OCI-LY7 (cell line): ENCODE measurements at places on chromosomes 4 and X.

- no peak for DNase-seq
Measured at GRCh38 chr4:54675721-54676461, 18.1 kb downstream of the KIT start.

DNA sequence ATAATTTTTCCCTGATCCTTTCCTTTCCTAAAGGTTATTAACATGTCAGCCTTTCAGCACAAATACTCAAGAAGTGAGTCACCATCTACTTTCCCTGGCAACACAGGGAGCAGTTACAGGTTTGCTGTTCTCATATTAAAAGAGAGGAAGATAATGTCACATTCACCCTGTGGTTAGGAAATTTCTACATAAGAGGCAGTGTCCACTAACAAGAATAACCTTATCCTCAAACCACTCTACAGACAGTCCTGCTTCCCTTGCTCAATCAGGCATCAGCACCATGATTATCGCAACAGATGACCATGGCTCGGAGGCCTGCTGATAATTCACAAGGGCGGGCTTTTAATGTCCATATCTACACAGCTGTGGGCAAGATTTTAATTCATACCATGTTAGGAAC is 30.9 kb downstream of the RNF150 start:
- DNase-seq, result no peak

- no peak for DNase-seq
Measured at GRCh38 chr4:156619154-156619934, 352.3 kb downstream of the PDGFC start.

- no peak for DNase-seq
Measured at GRCh38 chr4:31595496-31595895, 875.3 kb downstream of the PCDH7 start.

DNA sequence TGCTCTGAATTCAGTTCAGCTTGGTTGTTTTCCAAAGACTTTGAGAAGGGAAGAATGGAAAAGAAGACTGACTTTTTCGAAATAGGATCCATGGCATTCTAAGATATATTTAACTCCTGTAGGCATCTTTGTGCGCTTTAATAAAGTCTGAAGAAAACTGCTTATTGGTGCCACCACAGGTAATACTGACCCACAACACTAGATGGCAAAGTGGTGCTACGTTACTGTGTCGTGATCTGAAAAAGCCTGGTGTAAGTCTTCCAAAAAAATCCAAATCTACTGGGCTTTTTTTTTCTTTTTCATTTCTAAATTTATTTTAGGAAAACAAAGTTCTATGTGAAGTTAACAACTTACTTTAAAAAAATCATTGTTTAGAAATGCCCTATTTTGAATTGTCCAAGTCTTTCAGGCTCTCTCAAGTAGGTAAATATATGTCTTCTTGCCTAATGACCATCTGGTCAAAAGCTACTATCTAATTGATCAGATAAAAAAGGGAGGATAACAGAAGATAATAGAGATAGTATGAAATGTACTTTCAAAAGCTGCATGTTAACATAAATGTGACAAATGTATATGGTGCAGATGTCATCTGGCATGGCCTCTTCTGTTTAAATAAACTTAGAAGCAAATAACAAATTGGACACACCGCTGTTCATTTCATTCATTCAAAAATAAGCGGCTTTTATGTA is 47.0 kb upstream of the MID1IP1 start:
- peak; percentile 48 for DNase-seq

- no peak for DNase-seq
Measured at GRCh38 chr4:134200811-134201215, 776 bp downstream of the PABPC4L start.

- no peak for DNase-seq
Measured at GRCh38 chr4:627347-628125, 2.2 kb downstream of the PDE6B start.

DNA sequence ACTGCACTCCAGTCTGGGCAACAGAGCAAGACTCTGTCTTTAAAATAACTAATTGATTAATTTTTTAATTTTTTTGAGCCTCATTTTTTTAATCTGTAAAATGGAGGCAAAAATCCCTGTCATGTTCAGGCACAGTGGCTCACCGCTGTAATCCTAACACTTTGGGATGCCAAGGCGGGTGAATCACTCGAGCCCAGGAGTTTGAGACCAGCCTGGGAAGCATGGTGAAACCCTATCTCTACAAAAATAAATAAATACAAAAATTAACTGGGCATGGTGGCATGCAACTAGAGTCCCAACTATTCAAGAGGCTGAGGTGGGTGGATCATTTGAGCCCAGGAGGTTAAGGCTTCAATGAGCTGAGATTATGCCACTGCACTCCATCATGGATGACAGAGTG is 15.4 kb downstream of the AMTN start:
- DNase-seq, result no peak

DNA sequence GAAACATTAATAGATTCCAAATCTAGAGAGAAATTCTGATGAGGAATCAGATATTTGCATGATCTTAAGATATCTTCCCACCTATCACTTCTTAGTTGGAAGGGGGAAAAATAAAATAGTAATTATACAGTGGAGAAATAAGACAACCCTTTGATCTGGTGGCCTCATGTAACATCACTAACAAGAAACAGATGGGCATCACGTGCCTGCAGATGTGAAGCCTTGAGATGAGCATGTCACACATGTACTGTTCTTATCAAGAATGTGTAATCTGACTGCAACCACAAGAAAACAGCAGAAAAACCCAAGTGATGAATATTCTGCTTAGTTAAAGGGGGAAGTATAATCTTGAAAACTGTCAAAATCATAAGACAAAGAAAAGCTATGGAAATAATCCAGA is 31.4 kb upstream of the NKX6-1 start:
- DNase-seq, result no peak

- no peak for DNase-seq
Measured at GRCh38 chrX:40012039-40012867, 85.5 kb downstream of the BCOR start.

DNA sequence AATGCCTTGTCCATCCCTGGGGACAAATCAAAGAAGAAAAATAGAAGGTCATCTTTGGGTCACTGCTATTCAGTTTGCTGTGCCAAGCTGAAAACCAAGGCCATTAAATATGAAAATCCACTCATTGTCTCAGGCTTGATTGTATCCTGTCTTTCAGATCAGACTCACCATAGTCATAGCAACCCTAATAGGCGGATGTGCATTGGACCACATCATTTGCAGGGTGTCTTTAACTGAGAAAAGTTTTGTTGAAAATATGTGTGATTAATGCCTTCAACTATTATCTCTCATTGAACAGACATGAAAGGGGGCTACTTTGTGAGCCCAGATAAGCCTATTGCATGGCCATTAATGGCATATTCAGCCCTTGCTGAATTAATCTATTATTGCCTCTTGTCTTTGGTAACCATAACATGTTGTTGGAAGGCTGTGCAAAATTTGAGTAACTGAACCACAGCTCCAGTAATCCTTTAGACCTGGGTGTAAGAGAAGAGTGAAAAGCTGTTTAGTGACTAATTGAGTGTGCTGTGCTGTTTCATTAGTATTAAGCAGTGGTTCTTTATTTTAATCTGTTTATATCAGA is 453.6 kb upstream of the EPHA5 start:
- DNase-seq, result no peak

DNA sequence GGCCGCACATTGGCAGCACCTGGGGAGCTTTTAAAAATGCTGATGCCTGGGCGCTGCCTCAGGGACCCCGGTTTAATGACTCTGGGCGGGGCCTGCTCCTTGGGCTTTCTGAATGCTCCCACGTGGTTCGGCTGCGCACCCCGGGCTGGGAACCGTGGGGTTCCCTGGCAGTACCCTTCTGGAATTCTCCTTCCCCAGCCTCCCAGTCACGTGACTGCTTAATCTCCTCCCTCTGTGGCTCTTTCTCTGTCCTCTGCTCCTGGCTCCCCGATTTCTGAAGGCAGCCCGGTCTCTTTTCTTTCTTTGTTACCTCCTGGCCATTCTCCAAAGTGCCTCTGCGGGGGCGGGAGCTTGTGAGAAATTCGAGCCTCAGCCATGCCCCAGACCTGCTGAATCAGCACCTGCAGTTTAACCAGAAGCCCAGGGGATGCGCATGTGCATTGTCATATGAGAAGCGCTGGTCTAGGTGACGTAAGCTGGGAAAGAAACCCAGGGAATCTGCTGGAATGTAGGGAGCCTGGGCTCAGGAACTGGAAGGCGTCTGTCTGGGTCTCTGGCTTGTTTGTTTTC is 16.6 kb downstream of the CLCN4 start:
- no peak for DNase-seq

GRCh38 chr4:133920236-133920635 is 281.4 kb downstream of the PABPC4L start:
- DNase-seq, result no peak

- DNase-seq, result no peak
Measured at GRCh38 chrX:56920338-56920997, 74.9 kb downstream of the SPIN3 start.

DNA sequence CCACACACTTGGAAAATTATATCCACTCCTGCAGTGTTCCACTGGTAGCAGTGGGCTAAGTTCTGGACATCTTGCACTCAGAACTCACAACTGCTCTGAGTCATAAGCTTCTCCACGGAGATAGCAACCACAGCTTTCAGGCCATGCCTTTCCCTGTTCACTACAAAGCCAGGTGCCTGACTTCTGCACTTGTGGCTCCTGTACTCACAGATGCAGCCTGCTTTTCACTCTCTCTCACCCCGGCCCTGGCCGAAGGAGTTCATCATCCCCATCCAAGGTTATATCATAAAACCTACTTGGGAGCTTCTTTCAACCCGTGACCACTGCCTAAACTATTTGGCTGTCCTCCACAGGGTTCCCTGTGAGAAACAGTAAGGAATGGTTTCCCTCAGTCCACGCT is 999.4 kb downstream of the GLUD2 start:
- DNase-seq, result no peak

DNA sequence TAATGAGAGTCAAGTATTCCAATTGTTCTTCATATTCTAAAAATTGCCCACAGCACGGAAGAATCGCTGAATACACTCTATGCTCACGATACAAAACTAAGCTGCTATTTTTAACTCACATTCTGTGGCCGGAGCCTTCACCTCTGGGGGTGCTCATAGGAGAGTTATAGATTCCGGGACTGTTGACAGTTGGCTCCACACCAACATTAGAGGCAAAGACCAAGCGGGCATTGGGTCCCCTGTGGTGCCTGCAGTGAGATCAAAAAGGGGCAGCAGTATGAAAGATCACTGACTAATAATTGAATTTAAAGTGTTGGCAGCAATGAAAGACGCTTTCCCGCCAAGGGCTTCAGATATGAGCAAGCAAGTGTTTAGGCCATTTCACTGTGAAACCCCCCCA is 146.0 kb downstream of the TMEM144 start:
- DNase-seq, result no peak
